ENCODE measurements at places on chromosomes 12 and 14. TPM values are rescaled to one million over a fixed set of nuclear protein-coding genes. Genes with fewer than 3 reads are reported as not detected.

The LRIG3 gene
- 67.7 TPM for total RNA-seq

The LRRC10 gene
- not detected for total RNA-seq

The OTOGL gene
- 0.14 TPM for total RNA-seq

The TOMM20L gene
- total RNA-seq: not detected

The SLC6A13 gene
- total RNA-seq: 0.14 TPM
